Left cardiac atrium (tissue), 4 donors: ENCODE measurements at places on chromosomes 5 and 9. TPM values are rescaled to one million over a fixed set of nuclear protein-coding genes. Genes with fewer than 3 reads are reported as not detected.

GRCh38 chr5:7671381-7671993 lies 179.4 kb downstream of the CFAP90 start:
- DNase-seq, result no peak

- DNase-seq, result no peak
Observed at GRCh38 chr9:26685818-26686217, 206.8 kb downstream of the CAAP1 start.

- DNase-seq, result peak; percentile 75
Observed at GRCh38 chr5:963673-964531, 44.7 kb upstream of the NKD2 start.

DNA sequence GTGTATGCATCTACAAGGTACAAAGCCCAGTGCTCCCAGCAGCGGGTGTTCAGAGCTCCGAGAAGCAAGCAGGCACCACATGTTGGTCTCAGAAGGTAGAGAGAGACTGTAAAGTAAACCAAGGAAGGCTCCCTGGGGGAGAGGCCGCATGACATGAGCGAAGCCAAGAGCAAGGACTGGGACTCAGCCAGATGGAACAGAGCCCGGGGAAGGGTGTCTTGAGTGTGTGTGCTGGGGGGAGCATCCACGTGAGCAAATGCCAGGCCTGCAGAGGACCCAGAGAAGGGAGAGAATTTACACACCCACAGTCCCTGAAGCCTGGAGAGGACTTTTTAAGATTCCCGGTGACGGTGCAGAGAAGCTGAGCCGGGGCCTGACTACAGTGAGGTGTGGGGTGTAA lies 15.2 kb upstream of the KCNIP1 start:
- no peak for DNase-seq

DNA sequence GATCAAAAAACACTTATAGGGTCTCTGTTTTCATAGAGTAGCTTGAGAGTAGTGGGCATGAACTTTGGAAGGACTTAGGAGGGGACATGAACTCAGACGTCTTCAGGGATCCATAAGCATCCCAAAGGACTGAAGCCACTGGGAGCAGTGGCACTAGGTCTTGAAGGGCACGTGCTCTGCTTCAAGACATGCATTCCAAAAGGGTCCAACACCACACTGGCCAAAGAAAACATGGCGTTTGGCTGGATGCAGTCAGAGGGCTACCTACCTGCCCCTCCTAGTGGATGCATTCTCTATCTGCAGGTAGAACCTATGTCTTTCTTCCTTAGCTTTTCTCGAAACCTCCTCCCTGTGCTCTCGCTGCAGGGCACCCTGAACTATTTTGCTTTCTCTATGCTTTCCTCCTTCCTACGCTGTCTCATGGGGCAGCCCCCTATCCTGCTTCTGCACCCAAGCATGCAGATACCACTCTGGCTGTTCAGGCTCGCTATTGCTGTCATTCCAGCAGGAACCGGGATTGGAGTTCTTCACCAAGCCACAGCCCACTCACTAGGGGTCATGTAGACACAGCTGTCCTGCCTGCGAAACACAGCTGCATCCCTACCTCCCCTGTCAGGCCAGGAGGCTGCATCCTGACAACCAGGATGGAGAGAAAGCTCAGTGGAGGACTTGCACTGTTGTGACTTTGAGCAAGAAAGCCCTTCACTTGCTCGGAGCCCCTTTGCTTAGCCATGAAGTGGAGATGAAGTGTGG lies 11.9 kb downstream of the FAM240B start:
- DNase-seq, result no peak

DNA sequence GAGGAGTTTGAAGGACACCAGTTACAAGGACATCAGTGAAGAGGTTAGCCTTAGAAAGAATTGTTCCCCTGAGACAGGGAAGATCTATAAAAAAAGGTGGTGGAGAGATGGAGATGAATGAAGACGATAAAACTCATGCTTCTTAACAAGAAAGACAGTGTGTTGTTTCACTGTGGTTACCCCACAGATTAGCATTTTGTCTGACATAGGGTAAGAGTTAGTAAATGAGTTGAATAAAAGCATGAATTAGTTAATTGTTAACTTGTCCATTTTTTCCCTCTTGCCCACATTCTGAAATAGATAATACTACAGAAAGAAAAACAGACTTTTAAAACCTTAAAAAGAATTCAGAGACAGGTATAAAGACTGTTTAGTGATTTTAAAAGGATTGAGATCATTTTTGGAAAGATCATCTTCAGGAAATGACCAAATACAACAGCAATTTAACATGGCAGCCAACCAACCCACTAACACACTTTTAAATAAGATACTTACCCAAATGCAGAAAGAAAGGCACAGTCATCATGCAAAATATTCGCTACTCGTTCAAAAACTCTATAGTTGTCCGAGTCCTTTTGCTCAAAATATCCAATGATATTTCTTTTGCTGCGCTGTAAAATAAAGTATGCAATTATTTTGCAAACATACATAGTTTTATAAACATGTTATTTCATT lies 78.5 kb downstream of the ERP44 start:
- DNase-seq, result no peak

DNA sequence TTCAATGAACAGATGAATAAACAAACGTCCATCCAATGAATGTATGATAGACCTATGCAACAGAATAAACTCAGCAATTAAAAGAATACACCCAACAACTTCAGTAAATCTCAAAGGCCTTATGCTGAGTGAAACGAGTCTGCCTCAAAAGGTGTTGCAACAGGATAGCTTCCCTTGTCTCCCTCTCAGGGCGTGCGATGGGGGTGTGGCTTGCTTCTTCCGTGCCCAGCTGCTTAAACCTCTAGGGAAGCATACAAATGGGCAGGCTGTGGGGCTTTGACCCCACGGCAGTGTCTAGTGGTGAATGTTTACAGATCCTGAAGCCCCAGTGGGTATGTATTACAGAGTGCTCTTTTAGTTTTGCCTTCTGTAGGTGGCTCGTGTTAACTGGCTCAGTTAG lies 87.0 kb upstream of the CCL21 start:
- DNase-seq, result no peak

- DNase-seq, result no peak
Observed at GRCh38 chr5:159332800-159333544, 2.7 kb upstream of the IL12B start.

GRCh38 chr5:138790684-138791083 lies 37.5 kb downstream of the CTNNA1 start:
- DNase-seq, result no peak

DNA sequence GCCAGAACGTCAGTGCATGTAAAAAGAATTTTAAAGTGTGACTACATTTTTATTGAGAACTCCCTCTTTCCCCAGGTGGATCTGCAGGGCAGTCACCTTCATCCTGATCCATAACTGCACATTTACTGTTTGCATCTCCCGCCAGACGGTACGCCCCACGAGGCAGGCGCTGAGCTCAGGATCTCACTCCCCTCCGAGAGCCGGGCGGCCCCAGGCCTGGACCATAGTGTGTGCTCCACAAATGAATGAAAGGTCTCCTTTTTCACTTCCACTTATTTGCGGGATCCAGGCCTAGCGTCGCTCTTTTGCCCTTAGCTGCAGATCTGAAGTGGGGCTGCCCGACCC lies 378 bp downstream of the DROSHA start:
- no peak for DNase-seq

DNA sequence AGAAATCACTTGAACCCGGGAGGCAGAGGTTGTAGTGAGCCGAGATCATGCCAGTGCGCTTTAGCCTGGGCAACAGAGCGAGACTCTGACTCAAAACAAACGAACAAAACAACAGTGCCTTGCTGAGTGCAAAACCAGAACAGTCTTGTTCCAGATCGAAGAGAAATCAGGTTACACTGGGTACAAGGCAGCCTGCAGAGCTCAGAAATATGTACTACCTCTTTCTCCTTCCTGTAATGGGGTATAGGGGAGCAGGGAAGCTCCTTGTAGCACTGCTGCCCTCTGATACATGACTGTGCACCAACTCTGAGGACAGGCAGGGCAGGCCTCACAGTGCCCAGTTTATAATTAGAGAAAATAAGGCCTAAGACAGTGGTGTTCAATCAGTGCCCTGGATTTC lies 24.7 kb downstream of the TBC1D2 start:
- DNase-seq, result no peak

DNA sequence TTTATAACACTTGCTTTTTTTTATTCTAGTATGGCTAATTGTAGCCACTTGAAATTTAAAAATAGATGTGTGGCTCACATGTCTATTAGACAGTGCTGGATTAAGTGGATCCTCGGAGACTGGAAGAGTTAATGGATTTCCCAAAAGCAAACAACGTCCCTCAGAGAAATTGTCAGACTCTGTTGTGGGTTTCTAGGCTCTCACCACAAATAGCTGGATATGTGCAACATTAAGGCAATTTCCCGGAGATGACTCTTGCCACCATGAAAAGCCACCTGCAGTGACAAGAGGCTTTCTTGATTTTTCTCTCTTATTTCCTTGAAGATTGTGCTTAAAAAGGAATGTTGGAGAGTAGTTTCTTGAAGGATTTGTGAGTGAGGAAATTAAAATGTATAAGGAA lies 43.2 kb downstream of the TMEM167A start:
- no peak for DNase-seq

- DNase-seq, result no peak
Observed at GRCh38 chr9:124256517-124257069, 1.2 kb upstream of the NEK6 start.

DNA sequence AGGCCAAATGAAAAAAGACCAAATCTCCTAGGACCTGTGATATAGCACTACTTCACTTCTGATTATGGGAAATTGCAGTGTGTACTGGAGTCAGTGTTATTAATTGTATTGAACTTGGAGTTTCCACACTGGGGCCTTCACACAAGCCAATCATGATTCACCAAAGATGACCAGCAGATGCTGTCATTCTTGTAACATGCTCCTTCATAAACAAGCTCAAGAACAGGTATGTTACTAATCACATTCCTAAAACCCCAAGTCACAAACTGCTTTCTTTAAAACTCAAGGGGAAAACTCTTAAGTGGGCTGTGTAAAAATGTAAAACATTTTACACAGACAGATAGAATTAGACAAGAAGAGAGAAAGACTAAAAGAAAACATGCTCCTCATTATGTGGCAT lies 5.6 kb downstream of the KLHL3 start:
- DNase-seq, result no peak

DNA sequence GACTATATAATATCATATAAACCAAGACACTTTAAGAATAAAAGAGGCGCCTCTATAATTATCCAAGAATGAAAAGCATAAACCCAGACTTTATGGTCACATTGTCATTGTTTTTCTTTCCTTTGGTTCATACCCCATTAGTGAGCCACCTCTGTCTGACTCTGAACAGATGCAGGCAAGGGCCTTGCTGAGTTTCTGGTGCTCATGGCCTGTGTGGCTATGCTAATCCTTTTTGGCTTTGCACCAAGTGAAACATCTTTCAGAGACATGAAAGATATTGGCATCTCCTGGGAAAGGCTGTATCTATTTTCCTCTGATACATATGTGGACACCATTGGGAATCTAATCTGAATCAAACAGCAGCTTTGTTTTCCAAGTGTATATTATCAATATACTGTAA lies 222.5 kb downstream of the CHSY3 start:
- no peak for DNase-seq

- no peak for DNase-seq
Observed at GRCh38 chr5:66413931-66414330, 182.3 kb upstream of the MAST4 start.

DNA sequence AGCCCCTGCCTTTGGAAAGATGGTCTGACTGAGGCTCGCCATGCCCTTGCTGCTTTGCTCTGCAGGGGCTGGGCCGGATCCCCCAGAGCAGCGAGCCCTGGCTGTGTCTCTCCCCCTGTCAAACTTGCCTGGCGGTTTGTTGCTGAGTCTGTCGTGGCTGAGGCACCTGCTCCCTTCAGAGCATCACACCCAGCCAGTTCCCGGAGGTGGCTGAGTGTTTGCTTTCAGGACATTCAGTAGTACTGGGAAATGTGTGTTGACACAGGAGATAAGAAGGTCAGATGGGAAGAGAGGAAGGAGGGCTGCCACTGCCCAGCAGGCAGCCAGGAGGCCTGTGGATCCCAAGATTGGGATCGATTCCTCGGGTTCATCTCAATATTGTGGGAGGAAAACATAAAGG lies 62.9 kb downstream of the GADD45G start:
- no peak for DNase-seq

- no peak for DNase-seq
Observed at GRCh38 chr9:81621118-81621517, 68.2 kb downstream of the TLE1 start.

DNA sequence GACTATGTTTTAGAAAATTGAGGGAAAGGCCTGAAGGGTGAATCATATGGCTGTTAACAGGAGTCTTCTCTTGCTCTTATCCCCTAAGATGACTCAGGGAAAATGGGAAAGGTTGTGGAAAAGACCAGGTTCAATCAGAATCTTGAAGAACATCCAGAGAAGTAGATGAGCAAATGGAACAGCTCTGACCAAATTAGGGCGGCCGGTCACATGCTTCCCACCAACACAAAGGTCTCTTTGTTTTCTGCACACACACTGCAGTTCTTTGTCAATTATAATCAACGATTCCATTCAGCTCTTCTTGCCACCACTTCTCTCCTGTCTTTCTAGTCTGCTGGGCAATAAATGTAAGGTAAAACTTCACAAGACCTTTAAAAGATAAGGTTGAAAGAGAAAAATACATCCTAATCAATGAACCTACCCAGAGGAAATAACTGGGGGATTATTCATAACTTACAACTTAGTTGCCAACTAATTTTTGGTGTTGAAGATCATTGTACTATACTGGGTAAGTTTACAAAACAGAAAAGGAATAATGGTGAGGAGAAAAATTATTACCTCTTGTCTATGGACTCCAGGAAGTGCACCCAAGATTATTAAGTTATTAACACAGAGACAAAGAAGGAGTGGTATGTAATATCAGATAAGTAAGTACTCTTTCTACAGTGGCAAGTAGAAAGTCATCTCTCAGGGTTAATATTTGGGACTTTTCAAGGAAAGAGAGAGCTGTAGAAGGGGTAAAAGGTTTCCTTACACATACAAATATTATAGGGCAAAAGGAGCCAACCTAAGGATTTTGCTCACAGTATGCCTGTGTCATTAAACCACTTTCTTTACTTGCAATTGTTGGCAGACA lies 441.9 kb upstream of the PIK3R1 start:
- peak; percentile 45 for DNase-seq

- DNase-seq, result no peak
Observed at GRCh38 chr5:158344376-158344775, 485.4 kb upstream of the CLINT1 start.

DNA sequence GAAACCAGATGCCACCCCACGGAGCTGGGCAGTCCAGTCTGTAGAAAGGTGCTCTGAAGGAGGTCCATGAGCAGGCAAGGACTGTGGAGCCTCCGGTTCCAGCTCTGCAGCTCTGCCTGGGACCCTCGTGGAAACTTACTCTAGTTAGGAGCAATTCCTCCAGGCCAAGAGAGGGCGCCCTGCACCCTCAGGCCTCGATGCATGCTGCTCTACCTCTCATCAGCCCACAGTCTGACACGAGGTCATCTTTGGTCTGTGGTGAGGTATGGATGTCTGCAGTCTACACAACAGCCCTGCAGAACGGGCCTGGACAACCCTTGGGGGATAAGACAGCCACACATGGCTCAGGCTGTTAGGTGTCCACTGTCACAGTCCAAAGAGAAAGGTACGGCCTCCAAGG lies 50.6 kb upstream of the UBTD2 start:
- no peak for DNase-seq

- no peak for DNase-seq
Observed at GRCh38 chr5:80231243-80231642, 24.6 kb downstream of the SERINC5 start.

ELAVL2 gene
- not detected for total RNA-seq

TAF11L5 gene
- total RNA-seq, result not detected

PCDHA10 gene
- total RNA-seq, result 0.55 TPM

PCSK5 gene
- 7.9 TPM for total RNA-seq

KIF3A gene
- 8.0 TPM for total RNA-seq

GNE gene
- 17.7 TPM for total RNA-seq

GAPVD1 gene
- 30.7 TPM for total RNA-seq

SLC6A18 gene
- not detected for total RNA-seq

MARVELD2 gene
- 2.0 TPM for total RNA-seq

RETREG1 gene
- total RNA-seq, result 145 TPM

HTR1A gene
- total RNA-seq, result not detected
